ENCODE measurements at places on chromosomes 4 and X.

- no peak for DNase-seq
Measured at GRCh38 chrX:31459361-31459760, 387.5 kb upstream of the FTHL17 start.

GRCh38 chr4:151260526-151260925 is 16.4 kb upstream of the PRSS48 start:
- DNase-seq = no peak

GRCh38 chrX:153334654-153335295 is 822 bp downstream of the ZNF275 start:
- DNase-seq = no peak

- DNase-seq = no peak
Measured at GRCh38 chr4:121472937-121473721, 92.3 kb upstream of the QRFPR start.

DNA sequence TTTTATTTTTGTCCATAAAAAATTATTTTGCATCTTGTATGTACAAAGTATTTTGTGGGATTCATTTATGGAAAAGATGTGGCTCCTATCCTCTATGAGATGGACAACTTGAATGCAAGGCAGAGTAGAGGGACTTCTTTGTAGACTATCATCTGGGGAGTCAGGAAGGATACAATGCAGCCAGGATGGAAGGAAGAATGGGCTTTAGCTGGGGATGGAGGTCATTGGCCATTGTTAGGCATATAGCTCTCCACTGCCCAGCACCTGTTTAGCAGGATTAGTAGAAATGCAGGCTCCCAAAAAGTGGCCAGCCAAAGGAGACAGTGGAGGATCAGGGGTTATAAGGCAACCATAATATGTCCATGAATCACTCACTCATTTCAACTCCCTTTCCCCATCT is 5.1 kb upstream of the TLL1 start:
- no peak for DNase-seq

DNA sequence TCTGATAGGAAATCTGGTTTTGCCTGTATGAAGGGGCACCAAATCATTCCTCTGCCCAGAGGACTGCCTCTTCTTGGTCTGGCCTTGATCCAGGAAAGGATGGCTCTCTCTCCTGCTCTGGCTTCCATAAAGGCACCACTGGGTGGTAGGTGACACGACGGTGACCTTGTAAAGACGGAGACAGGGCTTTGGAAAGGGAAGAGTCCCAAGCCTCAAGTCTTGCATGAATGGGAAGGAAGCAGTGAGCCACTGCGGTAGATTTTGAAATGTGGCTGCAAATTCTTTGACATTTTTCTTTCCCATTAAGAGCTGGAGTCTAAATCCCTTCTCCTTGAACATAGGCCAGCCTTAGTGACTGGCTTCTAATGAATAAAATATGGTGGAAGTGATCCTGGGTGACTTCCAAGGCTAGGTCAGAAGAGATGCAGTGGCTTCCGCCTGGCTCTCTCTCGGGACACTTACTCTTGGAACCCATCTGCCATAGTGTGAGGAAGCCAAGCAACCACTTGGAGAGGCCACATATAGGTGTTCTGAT is 347.4 kb downstream of the BCOR start:
- no peak for DNase-seq

DNA sequence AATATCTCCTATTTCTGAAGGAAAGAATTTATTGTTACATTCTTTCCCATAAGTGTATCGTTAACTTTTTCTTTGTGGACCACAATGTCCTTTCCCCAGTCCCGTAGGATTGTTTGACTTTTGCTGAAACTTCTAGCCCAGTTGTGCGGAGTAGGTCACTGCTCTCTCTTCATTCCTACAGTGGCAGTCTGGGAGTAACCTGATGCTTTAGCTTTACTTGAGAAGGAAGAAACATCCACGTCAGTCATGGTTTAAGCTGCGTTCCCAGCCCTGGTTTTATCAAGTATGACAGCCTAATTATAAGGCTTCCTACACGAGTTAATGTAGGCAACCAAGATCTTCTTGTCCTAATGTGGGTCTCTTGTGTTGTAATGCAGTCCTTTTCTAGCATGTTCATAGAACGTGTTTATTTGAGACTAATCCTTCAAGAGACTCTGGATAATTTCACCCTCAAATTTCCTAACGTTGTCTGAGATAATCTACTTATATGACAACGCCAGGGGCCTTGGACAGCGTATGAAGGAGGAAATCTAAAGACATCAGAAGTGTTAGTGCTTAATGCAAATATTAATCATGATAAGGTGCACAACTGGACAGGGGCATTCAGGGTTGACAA is 40.8 kb upstream of the GRPR start:
- DNase-seq = no peak

GRCh38 chrX:17414027-17414658 is 39.1 kb downstream of the NHS start:
- DNase-seq = no peak

DNA sequence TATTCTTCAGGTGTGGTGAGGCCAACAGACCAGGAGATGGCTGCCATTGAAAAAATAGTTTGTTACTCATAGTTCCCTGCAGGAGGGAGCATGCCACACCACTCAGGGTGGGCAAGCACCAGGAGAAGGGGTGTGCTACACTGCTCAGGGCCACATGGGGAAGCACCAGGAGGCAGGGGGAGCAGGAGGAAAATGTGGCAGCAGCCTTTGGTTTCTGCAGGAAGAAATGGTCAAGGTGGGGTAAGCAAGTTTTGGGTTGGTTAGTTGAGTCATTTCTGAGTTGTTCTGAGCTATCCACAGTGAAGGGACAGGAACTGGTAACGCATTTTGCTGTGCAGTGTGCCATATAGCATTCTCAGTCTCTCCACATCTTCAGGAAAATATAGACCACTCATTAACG is 23.8 kb downstream of the FGFBP1 start:
- no peak for DNase-seq

DNA sequence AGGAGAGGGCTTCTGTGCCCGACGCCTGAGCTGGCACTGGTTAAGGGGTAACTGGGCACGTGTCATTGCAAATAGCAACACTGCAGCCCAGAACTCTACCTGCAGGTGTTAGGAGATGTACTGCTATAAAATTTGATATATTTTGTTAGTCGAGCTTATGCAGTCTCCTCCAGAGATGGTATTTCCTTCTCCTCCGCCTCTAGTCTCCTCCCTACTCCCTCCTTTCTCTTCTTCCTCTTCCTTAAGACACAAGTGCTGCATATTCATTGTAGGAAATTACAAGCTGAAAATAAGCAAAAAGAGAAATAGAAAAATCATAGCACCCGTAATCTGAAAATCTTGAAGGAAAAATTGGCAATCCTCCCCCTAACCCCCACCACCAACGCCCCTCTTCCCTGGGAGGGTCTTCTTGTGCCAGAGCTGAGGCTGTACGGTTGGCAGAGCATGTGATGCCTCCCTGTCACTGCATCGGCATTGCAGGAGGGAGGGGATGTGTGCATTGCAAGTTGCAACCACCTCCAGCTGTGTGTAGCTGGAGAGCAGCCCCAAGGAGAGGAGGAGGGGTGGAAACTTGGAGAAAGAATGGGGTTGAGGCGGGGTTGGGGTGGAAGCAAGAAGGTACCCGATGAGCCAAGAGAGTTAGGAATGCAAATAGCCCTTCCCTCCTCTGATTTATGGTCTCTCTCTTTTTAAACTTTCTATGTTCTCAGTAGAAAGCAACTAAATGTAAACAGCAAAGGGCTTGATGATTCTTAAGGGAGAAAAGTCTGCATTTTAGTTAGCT is 48.3 kb upstream of the MND1 start:
- DNase-seq = no peak

DNA sequence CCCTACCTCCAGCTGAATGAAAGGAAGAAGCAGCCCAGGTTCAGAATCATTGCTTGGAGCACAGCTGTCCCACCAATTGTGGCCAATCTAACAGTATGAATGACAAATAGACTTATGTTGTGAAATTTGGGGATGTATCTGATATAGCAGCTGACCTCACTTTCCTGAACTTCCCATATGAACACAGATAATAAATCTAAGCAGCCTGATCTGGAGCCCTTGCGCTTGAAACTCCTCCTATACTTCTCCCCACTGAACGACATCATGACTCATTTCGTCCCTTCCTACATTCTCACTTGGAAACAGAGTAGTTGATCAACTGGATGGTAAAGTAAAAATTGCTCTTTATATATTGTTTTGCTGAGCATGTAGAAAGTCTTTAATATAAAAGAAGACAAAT is 24.2 kb upstream of the AMELX start:
- no peak for DNase-seq

Data from activated T-helper 9 cell treated with anti-CD3 and anti-CD28 coated beads, Interleukin-2, amount 50 U/mL, for 16 hours (primary cell).